ENCODE measurements at places on chromosomes 12 and 14.

- H3K36me3 ChIP-seq, result no peaks in the 10 kb centered on the region
- H3K27ac ChIP-seq, result no peak overlapping the region
- H3K27me3 ChIP-seq, result no peaks in the 10 kb centered on the region
- no peak for DNase-seq
- H3K4me1 ChIP-seq, result no peaks in the 10 kb centered on the region
Measured at GRCh38 chr12:99935608-99936007, 49.1 kb downstream of the ANKS1B start.

- peaks cover 19% of the 10 kb centered on the region for H3K27me3 ChIP-seq
- peaks cover 17% of the 10 kb centered on the region for H3K4me1 ChIP-seq
- no peak overlapping the region for H3K4me3 ChIP-seq
- H3K36me3 ChIP-seq, result no peaks in the 10 kb centered on the region
- peak; percentile 60 for DNase-seq
- no peak overlapping the region for H3K27ac ChIP-seq
Measured at GRCh38 chr12:48988030-48988649, 10.0 kb downstream of the WNT1 start.

DNA sequence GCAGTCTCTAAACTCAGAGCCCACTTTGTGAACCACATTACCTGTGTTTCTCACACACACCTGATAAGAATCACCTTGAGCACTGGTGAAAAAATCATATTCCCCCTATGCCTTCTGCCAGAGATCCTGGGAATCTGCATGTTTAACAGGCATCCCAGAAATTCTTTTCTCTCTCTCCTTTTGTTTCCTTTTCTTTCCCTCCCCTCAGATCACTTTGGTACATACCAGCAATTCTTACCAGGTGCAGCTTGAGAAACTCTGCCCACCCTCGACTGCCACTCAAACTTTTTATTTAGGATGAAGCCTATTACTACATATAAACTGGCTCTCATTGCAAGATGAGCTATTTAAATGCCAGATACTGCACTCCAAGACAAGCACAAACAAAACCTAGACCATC is 36.0 kb downstream of the HECTD4 start:
- H3K4me3 ChIP-seq, result no peak overlapping the region
- no peak for DNase-seq
- no peak overlapping the region for H3K27ac ChIP-seq

DNA sequence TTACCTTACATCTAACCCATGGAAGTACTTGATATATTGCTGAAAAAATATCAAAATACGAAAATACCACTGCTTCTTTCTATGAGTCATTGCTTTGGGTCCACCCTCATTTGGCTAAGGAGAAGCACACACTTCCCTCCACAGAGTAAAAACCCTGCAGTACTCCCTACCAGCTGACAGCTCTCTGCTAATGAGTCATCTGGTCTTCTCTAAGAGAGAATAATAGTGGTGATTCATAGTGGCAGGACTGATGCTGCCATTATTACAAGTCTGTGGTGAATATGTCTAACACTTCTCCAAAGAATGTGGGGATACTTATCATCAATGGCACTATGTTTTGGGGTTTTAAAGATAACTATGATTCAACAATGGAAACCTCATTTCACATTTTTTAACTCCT is 90.7 kb downstream of the PPFIA2 start:
- no peaks in the 10 kb centered on the region for H3K4me1 ChIP-seq
- no peak overlapping the region for H3K4me3 ChIP-seq
- peak; percentile 66 for DNase-seq
- no peaks in the 10 kb centered on the region for H3K36me3 ChIP-seq

DNA sequence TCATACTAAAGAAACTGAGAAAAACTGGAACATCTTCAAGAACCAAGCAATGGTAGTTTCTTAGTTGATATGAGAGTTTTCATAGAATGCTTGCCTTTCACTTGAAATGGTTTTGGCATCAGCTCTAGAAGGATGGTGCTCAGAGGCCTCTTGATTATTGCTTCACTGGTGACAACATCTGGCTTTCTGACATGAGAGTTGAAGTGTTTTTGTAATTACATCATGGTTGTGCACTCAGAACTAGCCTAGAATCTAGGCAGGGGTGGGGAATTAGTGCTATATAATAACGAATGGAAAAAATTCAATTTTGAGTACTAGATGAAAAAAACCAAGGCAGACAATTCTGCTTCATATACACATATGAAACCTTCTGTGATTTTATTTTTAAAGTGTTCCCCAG is 172.8 kb upstream of the LMNTD1 start:
- H3K27ac ChIP-seq, result no peak overlapping the region
- no peak overlapping the region for H3K4me3 ChIP-seq
- no peaks in the 10 kb centered on the region for H3K36me3 ChIP-seq
- no peak for DNase-seq

- H3K4me3 ChIP-seq, result no peak overlapping the region
- H3K4me1 ChIP-seq, result no peaks in the 10 kb centered on the region
- no peaks in the 10 kb centered on the region for H3K36me3 ChIP-seq
- no peak overlapping the region for H3K27ac ChIP-seq
- no peak for DNase-seq
Measured at GRCh38 chr14:95065411-95065810, 91.9 kb downstream of the DICER1 start.

DNA sequence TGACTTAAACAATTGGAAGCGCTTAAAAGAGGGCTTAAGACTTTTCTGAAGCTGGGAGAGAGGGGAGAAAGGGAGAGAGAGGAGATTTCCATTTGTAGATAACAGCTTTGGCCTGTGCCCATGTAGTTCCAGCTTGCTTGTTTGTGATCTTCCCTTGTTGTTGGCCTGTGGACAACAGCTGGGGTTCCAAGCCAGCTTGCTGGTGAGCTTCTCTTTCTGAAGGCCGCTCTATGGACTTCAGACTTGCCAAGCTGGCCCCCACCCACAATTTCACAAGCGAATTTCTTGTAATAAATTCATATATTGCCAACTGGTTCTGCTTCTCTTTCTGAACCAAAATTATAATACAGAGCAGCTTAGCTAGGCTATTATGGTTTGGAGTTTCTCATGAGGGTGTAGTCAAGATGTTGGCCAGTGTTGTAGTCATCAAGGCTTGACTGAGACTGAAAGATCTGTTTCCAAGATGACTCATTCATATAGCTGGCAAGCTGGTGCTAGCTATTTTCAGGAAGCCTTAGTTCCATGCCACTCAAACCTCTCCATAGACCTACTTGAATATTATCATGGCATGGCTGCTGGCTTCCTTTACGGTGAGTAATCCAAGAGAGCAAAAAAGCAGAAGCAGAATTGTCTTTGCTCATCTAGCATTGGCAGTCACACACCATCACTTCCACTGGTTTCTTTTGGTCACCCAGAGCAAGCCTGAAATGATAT is 89.4 kb downstream of the ATP23 start:
- no peaks in the 10 kb centered on the region for H3K27me3 ChIP-seq
- no peak overlapping the region for H3K4me3 ChIP-seq
- no peaks in the 10 kb centered on the region for H3K36me3 ChIP-seq
- no peaks in the 10 kb centered on the region for H3K4me1 ChIP-seq
- H3K27ac ChIP-seq, result no peak overlapping the region

GRCh38 chr12:113097716-113098440 is 37.7 kb downstream of the RASAL1 start:
- H3K36me3 ChIP-seq, result no peaks in the 10 kb centered on the region
- no peaks in the 10 kb centered on the region for H3K27me3 ChIP-seq
- no peak for DNase-seq

DNA sequence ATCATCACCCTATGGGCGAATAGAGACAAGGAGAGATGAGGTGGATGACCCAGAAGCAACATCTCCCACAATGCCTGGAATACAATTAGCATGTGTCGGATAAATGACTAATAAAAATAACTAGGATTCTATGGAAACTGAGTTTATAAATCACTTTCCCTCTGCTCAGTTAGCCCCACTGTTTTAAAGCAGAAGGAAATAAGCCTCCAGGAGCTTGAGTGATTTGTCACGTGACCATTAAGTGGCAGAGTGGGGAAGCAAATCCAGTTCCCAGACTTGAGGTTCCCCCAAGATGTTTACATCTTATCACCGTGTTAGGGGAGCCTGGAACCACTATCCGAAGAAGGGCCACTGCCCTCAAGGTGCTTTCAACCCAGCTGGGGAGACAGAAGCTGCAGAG is 136.5 kb upstream of the CCND2 start:
- DNase-seq, result no peak
- H3K4me1 ChIP-seq, result no peaks in the 10 kb centered on the region
- no peak overlapping the region for H3K27ac ChIP-seq
- no peak overlapping the region for H3K4me3 ChIP-seq

DNA sequence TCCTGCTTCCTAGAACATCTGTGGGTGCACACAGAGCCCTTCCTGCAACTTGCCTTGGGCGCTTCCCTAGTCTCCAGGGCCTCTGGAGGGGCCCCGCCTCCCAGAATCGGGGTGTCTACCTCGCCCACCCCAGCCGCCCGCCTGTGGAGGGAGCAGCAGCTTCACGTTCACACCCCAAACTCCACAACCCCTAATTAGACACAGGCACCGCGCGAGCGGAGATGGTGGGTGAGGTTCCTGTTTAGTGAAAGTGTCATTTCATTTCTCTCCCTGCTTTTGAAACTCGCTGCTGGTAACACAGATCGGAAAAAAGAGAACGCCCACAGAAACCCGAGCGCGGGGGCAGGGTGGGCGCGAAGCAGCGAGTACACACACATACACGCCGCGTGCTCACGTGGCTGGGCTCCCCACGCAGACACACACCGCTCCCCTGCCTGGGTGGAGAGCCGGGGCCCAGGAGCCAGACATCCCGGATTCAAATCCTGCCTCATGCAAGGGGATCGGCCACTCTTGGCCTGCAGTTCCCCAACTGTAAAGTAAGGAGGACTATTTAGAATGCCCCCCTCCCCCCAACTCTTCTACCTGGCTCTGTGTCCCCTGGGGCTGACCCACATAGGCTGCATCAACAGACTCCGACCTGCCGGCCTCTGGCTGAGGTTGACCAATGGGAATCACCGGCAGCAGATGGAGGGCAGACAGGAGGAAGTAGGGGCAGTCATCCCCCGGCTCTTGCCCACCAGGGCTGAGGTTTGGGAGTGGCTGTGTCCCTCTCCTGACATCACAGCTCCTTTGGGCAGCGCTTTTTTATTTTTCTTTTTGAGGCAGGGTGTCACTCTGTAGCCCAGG is 79.2 kb upstream of the NCOR2 start:
- no peak overlapping the region for H3K4me3 ChIP-seq
- DNase-seq, result no peak
- H3K4me1 ChIP-seq, result no peaks in the 10 kb centered on the region
- H3K36me3 ChIP-seq, result no peaks in the 10 kb centered on the region
- no peaks in the 10 kb centered on the region for H3K27me3 ChIP-seq

GRCh38 chr12:55974308-55974730 is 441 bp downstream of the RAB5B start:
- peak; percentile 27 for DNase-seq
- H3K4me1 ChIP-seq, result peaks cover 7% of the 10 kb centered on the region
- H3K27me3 ChIP-seq, result no peaks in the 10 kb centered on the region
- peaks cover 20% of the 10 kb centered on the region for H3K36me3 ChIP-seq
- H3K4me3 ChIP-seq, result peak overlapping the region; percentile 92

GRCh38 chr12:57460841-57461275 is 1.3 kb downstream of the GLI1 start:
- peaks cover 33% of the 10 kb centered on the region for H3K4me1 ChIP-seq
- no peak for DNase-seq
- peak overlapping the region; percentile 60 for H3K4me3 ChIP-seq
- H3K27ac ChIP-seq, result peak overlapping the region; percentile 85
- no peaks in the 10 kb centered on the region for H3K36me3 ChIP-seq
- H3K27me3 ChIP-seq, result no peaks in the 10 kb centered on the region

DNA sequence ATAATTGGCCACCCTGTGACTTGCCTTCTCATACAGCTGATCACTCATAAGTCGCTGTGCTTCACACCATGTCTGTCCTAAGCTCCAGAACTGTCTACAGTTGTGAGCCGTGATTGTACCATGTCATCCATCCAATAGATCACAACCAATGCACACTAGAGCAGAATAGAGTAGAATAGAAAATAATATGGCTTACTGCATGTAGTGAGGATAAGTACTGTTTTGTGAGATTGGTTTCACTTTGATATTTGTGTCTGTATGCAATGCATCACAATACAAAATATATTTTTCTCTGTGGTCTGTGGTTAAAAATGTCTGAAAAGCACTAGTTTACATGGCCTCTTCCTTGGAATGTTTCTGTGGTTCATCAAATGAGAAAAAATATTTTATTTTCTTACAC is 237.6 kb upstream of the PRKD1 start:
- DNase-seq, result no peak
- H3K4me3 ChIP-seq, result no peak overlapping the region
- H3K27ac ChIP-seq, result no peak overlapping the region
- H3K27me3 ChIP-seq, result peaks cover 10% of the 10 kb centered on the region
- no peaks in the 10 kb centered on the region for H3K4me1 ChIP-seq

DNA sequence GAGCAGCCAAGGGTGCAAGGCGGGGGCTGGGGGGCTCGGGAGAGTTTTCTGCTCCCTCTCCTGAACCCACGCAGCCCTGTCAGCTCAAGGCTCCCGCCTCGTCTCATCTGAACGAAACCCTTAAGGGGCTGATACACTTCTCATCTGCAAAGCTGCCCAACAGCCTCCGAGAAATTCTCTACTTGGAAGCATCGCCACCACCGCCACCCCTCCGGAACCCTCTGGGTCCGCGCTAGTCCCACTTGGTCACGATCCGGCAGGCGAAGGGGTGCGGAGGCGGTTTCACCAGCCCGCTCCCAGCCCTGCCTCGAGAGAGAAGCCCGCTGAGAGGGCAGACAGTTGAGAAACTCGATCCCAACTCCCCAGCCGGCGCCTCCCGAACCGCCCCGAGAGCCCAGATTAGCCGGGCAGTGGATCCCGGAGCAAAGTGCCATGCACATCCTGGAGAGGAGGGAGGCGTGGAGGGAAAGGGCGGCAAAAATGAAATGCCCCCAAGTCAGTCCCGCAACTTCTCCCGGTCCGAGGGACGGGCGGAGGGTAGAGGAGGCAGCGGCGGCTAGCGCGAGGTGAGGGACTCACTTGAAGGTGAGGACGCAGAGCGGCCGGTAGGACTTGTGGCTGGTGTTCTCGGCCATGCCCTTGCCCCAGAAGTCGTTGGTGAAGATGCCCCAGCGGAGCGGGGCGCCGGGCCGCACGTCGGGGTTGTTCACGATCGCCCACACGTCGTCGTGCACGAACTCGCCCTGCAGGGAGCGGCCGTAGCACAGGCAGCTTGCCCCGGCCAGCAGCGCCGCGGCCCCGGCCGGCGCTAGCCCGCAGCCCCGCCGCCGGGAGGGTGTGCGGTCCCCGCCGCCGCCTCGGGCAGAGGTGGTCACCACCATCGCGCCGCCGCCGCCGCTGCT is 620 bp downstream of the TMTC1 start:
- peak; percentile 25 for DNase-seq
- H3K4me1 ChIP-seq, result peaks cover 14% of the 10 kb centered on the region
- H3K4me3 ChIP-seq, result peak overlapping the region; percentile 47
- no peaks in the 10 kb centered on the region for H3K36me3 ChIP-seq
- H3K27me3 ChIP-seq, result peaks cover 67% of the 10 kb centered on the region
- no peak overlapping the region for H3K27ac ChIP-seq

- no peak for DNase-seq
- H3K4me3 ChIP-seq, result no peak overlapping the region
- H3K4me1 ChIP-seq, result peaks cover 25% of the 10 kb centered on the region
- H3K27ac ChIP-seq, result no peak overlapping the region
Measured at GRCh38 chr14:99806836-99807235, 13.6 kb downstream of the EML1 start.
